Central memory CD8-positive, alpha-beta T cell (primary cell): ENCODE measurements at places on chromosomes 11 and 22.

GRCh38 chr22:47055921-47056320, 293.5 kb downstream of the TBC1D22A start:
- no peak overlapping the region for H3K4me3 ChIP-seq
- no peak for DNase-seq
- peaks cover 7% of the 10 kb centered on the region for H3K36me3 ChIP-seq
- H3K27me3 ChIP-seq: no peaks in the 10 kb centered on the region

- peaks cover 9% of the 10 kb centered on the region for H3K4me1 ChIP-seq
- no peaks in the 10 kb centered on the region for H3K36me3 ChIP-seq
- no peak overlapping the region for H3K4me3 ChIP-seq
Observed at GRCh38 chr11:61514050-61514917, 5.7 kb downstream of the LRRC10B start.

DNA sequence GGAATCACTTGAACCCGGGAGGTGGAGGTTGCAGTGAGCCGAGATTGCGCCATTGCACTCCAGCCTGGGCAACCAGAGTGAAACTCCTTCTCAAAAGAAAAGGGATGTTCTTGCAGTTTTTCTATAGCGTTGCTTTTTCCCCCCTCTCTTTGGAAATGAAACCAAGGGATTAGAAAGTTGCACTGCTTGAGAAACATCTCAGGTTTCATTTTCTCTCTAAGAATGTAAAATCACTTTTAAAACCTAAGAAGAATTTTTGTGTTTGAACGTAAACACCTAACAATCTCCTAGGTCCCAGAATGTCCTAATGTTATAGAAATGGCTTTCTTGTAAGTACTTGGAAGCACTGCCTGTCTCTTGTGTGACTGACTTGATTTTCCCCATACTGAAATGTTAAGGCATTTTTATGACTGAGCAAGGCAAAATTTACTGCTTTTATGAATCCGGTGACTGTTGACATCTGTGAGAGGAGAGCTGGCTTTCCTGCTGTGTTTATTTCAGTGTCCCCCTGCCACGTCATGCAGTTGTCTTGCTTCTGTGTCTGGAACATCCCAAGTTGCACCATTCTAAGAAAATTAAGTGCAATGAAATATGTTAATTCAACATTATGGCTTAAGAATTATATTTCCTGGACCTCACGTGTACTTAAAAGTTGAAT, 37.7 kb downstream of the NF2 start:
- DNase-seq: no peak
- H3K4me3 ChIP-seq: peak overlapping the region; percentile 18
- H3K27me3 ChIP-seq: no peaks in the 10 kb centered on the region
- H3K27ac ChIP-seq: peak overlapping the region; percentile 26
- peaks cover 28% of the 10 kb centered on the region for H3K4me1 ChIP-seq

DNA sequence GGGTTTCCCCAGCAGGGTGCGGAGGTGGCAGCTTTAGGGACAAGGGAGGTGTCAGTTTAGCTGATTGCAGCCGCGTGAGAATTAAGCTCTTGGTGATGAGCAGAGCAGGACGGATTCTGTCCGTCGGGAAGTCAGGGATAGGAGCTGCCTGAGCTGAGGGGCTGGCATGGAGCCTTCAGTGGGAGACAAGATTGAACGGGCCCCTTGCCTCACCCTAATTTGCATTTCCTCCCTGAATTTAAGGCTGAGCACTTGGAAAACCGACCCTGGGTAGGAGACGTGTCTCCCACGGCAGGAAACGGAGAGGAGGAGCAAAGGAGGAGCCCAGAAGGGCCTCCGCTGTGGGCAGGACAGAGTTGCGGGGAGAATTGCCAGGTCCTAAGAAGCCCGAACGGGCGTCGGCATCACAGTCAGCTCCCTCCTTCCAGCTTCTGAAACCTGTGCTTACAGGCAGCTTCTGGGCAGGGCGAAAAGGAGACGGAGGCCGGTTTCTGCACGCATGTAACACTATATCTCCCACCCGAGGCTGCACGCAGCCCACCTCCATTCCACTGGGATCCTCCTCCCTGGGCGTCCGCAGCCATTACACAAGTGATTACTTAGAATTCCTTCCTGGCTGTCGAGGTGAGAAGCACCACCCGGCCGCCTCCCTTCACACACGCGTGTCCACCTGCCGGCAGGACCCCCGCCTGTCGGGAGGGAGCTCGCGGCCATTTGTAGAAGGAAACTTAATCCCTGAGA, 345.8 kb downstream of the BRD1 start:
- H3K27me3 ChIP-seq: peaks cover 46% of the 10 kb centered on the region
- H3K36me3 ChIP-seq: no peaks in the 10 kb centered on the region
- DNase-seq: no peak
- peaks cover 12% of the 10 kb centered on the region for H3K4me1 ChIP-seq
- H3K27ac ChIP-seq: no peak overlapping the region

DNA sequence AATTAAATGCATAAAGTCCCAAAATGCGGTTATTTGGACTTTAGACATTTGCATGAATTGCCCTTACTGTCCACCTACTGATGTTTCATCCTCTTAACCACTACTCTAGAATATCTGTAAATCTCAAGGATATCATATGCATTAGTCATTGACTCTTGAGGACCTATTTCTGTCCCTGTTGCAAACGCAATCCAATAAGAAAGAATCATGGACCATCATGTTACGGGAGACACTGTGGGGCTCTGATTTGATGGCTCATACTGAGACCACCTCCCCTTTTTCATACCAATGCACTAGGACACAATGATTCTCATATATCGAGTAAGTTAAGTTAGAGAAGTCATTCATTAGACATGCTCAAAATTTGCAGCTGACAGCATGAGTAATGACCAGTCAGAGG, 14.4 kb downstream of the POU2AF2 start:
- H3K27ac ChIP-seq: no peak overlapping the region
- DNase-seq: no peak
- H3K36me3 ChIP-seq: no peaks in the 10 kb centered on the region
- H3K27me3 ChIP-seq: peaks cover 52% of the 10 kb centered on the region
- no peaks in the 10 kb centered on the region for H3K4me1 ChIP-seq

DNA sequence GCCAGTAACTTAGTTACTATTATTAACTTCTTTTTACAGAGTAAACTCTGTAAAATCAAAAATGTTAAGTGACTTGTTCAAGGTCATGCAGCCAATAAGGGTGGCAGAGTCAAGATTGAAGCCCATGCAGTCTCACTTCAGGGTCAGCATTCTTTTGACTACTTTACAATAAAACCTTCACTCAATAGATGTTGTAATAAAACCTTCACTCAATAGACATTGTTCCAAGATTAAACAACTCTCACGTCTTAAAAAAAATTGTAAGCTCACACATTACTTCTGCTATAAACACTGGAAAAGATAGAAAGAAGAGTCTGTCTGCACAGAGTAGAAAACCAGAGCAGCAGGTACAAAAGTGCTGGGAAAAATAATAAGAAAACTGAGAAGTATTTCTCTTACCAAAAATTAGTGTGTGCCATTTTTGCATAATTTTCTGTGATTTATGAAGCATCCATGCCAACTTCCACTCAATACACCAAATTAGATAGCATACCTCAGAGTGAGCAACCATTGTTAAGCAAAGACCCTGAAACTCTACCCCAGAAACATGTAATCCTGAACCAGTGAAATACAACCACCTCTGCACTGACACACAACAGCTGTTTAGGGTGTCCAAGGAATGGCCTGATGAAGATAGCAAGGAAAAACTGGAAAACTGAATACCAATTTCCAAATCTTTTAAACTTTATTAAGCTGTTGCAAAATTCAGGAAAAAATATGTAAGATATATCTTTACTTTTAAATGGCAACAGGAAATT, 4.9 kb upstream of the SOX6 start:
- H3K27ac ChIP-seq: no peak overlapping the region
- no peak for DNase-seq
- no peaks in the 10 kb centered on the region for H3K27me3 ChIP-seq

GRCh38 chr11:69819541-69820070, 390 bp upstream of the FGF3 start:
- peaks cover 71% of the 10 kb centered on the region for H3K27me3 ChIP-seq
- no peaks in the 10 kb centered on the region for H3K36me3 ChIP-seq
- no peaks in the 10 kb centered on the region for H3K4me1 ChIP-seq
- no peak overlapping the region for H3K27ac ChIP-seq

DNA sequence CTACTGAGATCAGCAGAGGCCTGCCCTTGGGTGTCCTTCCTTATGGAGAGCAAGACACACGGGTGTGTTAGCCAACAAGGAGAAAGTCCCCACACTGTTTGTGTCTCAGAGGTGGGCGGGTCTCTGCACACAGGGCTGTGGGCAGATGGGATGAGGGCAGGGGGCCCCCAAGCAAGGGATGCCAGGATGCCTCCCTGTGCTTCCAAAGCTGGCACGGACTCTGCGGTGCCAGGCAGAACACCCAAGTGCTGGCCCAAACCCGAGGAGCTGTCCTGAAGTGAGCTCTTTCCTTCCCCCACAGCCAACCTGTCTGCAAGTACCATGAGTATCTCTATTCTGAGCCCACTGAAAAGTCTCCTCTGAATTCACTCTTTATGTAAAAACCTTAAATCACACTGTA, 273.3 kb downstream of the CTTN start:
- no peak overlapping the region for H3K4me3 ChIP-seq
- H3K4me1 ChIP-seq: no peaks in the 10 kb centered on the region
- peaks cover 3% of the 10 kb centered on the region for H3K36me3 ChIP-seq
- no peak overlapping the region for H3K27ac ChIP-seq

DNA sequence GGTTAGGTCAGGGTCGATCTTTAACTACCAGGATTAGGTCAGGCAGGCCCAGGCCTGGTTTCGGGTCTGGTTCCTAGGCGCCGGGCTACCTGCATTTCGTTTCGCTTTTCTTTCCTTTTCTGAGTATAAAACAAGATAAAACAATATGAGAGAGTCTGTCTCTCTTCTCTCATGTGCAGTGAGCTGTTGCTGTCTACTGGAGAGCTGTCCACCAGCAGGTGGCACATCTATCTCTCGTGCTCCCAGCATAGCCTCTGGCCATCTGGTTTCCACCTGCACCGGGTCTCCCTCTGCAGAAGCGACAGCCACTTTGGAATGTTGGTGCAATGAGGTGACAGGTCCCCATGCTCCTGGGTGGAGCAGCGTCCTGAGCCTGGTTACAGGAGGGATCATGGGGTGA, 27.6 kb downstream of the RIBC2 start:
- H3K4me3 ChIP-seq: peak overlapping the region; percentile 22
- DNase-seq: no peak
- H3K4me1 ChIP-seq: peaks cover 9% of the 10 kb centered on the region
- H3K27ac ChIP-seq: no peak overlapping the region

- DNase-seq: no peak
- H3K27ac ChIP-seq: peak overlapping the region; percentile 17
- peaks cover 10% of the 10 kb centered on the region for H3K4me1 ChIP-seq
- H3K27me3 ChIP-seq: no peaks in the 10 kb centered on the region
- no peak overlapping the region for H3K4me3 ChIP-seq
Observed at GRCh38 chr22:39418696-39419095, 19.1 kb downstream of the TAB1 start.

DNA sequence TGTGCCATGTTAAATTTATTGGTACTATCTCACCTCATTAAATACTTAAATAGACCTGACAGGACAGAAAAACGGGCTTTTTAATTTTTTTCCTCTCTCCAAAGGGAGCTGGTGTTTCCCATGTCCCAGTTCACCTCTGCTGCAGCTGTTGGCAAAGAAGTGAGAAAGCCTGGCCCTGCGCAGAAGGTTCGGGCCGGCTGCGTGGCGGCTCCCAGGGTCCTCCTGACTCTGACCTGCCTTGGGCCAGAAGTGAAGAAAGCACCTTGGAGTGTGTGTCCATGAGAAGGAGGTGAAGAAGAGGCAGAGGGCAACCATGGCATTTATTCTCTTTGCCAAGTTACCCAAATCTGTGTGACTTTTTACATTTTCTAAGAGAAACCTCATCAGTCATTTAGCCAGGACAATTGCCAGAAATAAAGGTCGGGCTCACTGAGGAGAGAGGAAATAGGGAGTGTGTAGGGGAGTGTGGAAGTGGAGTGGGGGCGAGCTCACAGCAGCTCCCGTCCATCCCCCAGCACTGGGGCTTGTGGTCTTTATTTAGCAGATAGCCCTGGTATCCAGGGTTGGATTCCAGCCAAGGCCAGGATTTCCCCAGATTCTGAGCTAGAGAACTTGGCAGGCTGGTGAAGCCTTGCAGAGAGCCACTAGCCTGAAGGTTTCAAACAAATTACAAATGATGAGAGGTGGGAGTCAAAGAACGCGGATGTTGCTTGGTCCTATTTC, 102.4 kb upstream of the CADM1 start:
- no peaks in the 10 kb centered on the region for H3K36me3 ChIP-seq
- no peak overlapping the region for H3K4me3 ChIP-seq
- no peak overlapping the region for H3K27ac ChIP-seq
- peaks cover 26% of the 10 kb centered on the region for H3K27me3 ChIP-seq
- no peaks in the 10 kb centered on the region for H3K4me1 ChIP-seq
- DNase-seq: no peak

DNA sequence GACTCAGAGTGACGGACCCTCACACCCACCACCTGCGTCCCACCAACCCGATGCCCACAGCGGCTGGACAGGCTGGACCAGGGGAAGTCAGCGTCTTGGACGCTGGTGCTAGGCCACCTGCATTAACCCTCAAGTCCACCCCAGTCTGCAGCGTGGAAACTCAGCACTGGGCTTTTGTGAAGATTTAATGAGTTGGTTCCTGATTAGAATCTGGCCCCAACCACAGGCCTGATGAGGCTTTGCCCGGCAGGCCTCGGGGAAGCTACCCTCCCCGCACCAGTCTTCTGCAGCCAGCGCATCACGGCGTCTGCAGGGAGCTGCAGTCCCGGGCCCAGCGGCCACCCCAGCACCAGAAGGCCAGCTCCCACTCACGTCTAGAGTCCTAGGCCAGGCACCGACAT, 101.0 kb downstream of the BRD1 start:
- DNase-seq: no peak
- H3K36me3 ChIP-seq: peaks cover 8% of the 10 kb centered on the region
- peak overlapping the region; percentile 16 for H3K4me3 ChIP-seq
- H3K27me3 ChIP-seq: peaks cover 44% of the 10 kb centered on the region
- peaks cover 10% of the 10 kb centered on the region for H3K4me1 ChIP-seq
- H3K27ac ChIP-seq: no peak overlapping the region

DNA sequence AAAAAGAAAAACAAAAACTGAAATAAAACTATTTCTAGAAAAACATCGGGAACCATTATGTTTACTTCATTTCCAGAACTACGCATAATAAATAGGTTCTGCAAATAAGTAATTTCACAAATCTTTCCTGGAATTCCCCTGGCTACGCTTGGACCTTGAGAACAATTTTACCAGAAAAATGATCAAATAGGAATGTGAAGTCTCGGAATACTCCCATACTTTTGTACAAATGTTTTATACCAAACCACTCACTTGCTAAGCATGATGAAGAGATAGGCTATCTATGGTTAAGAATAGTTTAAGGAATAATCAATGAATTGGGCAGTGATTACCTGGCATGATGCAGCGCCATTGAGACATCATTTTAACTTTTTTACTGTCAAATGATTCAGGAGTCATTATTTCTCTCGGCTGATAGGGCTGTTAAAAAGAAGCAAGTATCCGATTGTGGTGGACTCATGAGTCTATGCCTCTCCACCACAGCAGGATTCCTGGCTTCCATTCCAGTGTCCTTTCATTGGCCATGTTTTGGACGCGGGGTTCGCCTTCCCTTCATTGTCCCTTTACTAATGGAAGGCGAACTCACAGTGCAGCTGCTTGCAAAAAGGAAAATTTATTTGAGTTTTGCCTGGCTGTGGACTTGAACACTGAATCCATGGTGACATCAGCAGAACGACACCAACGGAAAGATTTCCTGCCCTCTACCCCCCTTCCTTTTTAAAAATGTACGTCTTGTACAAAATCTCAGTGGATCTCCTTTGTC, 39.9 kb upstream of the BLID start:
- H3K4me3 ChIP-seq: peak overlapping the region; percentile 1
- peaks cover 25% of the 10 kb centered on the region for H3K4me1 ChIP-seq
- no peak for DNase-seq
- H3K27me3 ChIP-seq: peaks cover 19% of the 10 kb centered on the region
- peaks cover 1% of the 10 kb centered on the region for H3K36me3 ChIP-seq
- no peak overlapping the region for H3K27ac ChIP-seq
